Hepatocyte (in vitro differentiated cells): ENCODE measurements at places on chromosomes 4 and X.
A peak's percentile ranks its signal among the peaks of the same experiment; 100 is the strongest.

DNA sequence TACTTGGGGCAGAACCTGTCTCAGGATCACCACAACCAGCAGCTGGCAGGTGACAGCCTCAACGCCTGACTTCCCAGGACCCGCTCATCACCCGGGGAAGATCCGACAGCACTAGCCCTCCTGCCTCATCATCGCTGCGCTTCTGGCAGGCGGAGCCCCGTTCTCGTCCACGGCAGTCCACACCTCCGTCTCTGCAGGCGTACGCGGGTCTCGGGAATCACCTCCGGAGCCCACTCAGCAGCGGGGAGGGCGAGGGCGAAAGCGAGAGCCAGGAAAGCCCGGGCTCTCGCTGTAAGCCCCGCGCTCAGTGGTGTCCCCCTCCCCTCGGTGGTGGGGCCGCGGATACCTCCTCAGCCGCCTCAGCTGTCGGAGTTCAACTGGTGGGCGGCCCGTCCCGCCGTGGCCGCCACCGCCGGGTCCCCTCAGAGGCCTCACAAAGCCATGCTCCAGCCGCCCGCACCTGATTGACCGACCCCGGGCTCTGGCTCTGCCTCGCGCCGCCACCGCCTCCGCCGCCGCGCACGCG lies 518 bp upstream of the CNKSR2 start:
- no peak for DNase-seq

GRCh38 chr4:78331965-78332364 lies 219.6 kb upstream of the ANXA3 start:
- no peak for DNase-seq

DNA sequence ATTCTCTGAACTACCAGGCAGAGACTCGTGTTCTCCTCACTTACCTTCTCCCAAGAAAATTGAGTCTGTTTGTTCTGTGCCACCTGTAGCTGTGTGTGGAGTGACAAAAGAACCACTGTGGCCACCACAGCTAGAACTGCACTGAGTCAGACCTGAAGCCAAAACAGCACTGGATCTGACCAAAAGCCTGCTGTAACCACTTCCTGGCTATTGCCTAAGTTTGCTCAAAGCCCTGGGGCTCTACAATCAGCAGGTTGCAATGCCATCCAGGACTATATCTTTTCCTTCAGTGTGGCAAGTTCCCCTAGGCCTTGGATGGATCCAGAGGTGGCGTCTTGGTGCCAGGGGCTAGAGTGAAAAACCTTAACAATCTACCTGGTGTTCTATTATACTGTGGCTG lies 449.1 kb downstream of the FAM133A start:
- no peak for DNase-seq

- DNase-seq, result peak; percentile 83
Observed at GRCh38 chrX:54495814-54496516, at the start of gene FGD1. Gene FGD1, minus strand, starts transcription at chrX:54496234. Its CDS starts 802 bp downstream, at chrX:54495432.

GRCh38 chrX:54045563-54046228 lies 1.4 kb upstream of the PHF8 start:
- no peak for DNase-seq

GRCh38 chr4:47195706-47196105 lies 164.3 kb downstream of the GABRB1 start:
- DNase-seq, result no peak

GRCh38 chr4:150768497-150768896 lies 186.5 kb downstream of the MAB21L2 start:
- DNase-seq, result no peak

GRCh38 chrX:32995427-32995826 lies 215.9 kb downstream of the DMD start:
- DNase-seq, result no peak

DNA sequence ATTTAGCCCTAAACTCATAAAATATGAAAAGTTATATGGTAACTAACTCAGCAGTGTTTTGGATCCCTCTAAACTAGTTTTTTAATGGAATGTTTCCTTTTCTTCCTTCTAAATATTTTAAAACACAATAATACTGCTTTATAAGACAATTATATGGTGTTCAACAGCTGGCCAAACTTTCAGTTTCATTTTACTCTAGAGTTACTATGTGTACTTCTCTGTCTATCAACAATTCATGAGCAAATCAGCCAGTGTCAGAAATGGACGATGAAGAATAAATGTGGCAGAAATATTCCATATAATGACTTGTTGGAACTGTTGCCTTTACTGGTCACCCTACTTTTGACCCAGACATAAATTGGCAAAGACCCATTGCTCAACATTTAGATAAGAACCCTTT lies 64.8 kb upstream of the CXXC4 start:
- DNase-seq, result no peak

DNA sequence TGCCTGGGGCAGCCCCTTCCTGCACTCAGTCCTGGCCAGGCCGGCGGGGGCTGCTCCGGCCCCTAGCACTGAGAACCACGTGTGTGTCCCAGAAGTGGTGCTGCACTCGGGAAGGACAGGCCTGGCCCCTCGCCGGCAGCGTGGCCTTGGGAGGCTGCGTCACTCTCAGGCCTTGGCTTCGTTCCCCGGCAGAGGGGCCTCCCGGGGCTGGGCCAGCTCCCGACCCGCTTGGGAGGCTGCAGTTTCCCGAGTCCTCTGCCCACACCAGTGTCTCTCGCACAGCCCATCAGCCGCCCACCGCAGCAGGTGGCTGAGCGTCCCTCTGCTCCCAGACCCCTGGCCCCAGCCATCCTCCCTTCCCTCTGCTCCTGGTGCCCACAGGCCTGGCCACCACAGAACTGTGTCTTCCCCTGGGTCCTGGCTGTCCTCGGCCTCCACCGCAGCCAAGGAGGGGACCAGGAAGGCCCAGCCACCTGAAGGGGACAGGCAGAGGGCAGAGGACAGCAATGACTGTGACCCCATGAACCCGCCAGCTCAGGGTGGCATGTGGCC lies 10.9 kb upstream of the CPLX1 start:
- no peak for DNase-seq

GRCh38 chr4:126137782-126138170 lies 823.0 kb downstream of the FAT4 start:
- no peak for DNase-seq

DNA sequence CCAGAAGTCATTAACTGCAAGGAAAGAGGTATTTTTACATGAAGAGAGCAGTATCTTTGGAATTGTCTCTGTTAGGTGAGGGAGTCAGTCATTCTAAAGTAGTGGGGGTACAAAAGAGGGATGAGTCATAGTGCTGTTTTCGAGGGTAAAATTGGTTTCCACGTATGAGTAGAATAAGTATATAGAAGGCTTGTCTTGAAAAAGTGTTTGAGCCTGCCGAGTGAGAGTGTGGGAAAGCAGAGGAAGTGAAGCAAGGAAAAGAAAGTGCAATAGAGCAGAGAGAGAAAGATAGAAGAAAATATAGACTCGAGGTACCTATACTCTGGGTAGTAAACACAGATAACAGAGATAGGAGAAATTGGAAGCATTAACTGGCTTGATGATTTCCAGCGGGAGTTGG lies 696.4 kb downstream of the DMD start:
- DNase-seq, result no peak

- peak; percentile 77 for DNase-seq
Observed at GRCh38 chrX:63250253-63250868, 100.8 kb downstream of the SPIN4 start.

DNA sequence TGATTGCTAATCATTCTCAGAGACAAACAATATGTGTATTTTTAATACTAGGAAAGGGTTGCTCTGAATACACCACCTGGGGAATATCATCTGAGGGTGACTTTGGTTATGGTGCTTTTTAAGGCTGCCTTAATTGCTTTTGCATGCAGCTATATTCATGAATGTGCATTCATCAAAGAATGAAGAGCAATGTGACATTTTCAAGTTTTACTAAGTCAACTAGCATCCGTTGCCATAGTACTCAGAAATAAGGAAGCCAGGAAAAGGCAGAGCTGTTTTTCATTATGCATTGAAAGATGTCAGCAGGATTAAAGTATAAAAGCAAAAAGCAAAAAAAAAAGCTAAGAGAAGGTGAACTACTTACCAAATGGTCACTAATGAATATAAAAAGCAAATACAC lies 67.4 kb upstream of the PCDH18 start:
- DNase-seq, result no peak
